NCI-H1436 treated with DMSO at 0.1 percent for 48 hours (cell line): ENCODE measurements at places on chromosomes 12 and 14.

DNA sequence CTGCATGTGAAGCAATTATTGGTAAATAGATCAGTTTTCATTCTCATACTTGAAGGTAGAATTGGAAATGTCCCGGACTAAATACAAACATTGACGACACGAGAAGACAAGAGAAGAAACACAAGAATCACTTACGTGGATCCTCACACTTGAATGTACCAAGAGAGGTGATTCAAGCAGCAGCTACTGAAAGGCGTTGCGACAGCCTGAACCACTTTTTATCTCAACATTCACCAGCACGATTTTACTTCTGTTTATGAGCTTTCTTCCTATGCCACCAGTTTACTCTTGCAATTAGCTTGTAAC lies 3.6 kb upstream of the FZD10 start:
- DNase-seq = no peak

GRCh38 chr12:66539431-66539830 lies 139.4 kb downstream of the GRIP1 start:
- DNase-seq = no peak

- peak; percentile 4 for DNase-seq
These were observed 95.2 kb upstream of the PCED1B start for GRCh38 chr12:46983959-46984841.

GRCh38 chr12:13371797-13372196 lies 175.3 kb downstream of the EMP1 start:
- no peak for DNase-seq

DNA sequence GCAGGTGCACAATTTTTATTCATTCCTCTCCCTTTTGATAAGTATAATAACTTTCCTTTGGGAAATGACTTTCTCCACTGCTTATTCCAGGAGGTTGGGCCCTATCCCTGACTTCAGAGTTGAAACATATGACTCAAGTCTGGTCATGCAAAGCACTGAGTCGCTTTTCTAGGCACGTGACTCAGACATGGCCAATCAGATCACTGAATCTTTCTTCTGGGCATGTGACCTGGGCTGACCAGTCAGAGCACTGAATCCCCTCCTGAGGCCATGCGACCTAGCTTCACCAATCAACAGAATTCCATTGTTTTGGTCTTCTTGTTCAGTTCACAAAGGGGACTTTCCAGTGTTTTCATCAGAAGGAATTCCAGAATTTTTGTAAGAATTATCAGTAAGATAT lies 377.1 kb upstream of the KITLG start:
- no peak for DNase-seq

DNA sequence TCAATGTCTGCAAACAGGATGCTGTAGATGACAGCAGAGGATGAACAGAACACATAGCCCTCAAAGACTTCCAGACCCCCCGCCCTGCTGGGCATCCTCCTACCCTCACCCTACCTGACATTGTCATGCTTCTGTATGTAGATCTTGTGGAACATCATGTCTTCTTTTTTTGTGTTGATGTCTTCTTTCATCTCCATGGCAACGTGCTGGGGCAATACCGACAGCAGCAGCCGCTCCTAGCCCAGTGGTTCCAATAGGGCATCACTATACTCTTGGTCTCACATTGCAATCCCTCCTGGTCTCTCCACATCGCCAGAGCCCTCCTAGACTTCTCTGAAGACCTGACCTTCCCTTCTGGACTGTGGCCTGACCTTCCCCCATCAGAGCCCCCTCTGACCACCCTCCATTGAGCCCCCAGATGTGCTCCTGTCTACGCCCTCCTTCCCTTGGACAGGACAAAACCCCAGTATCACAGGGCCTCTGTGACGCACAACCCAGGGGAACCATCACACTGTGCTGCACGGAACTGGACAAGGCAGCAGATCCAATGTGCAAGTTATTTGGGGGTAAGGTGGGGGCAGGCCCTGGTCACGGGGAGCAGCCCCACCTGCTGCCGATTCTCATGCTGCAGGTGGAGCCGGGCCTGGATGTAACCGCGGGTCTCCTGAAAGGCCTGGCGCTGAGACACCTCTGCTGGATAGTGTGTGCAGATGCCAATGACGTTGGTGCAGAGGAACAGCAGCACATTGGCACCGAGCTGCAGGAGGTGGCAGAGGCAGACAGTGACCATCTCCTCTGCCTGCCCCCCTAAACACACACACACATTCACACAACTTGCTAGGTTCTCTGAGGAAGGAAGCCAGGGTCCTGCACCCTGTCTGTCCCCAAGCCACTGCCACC lies 11.1 kb downstream of the ADCY6 start:
- DNase-seq = no peak

GRCh38 chr14:90726656-90727055 lies 89.6 kb downstream of the TTC7B start:
- no peak for DNase-seq

- no peak for DNase-seq
These were observed 1.1 kb upstream of the HDAC7 start for GRCh38 chr12:47820631-47821345.

DNA sequence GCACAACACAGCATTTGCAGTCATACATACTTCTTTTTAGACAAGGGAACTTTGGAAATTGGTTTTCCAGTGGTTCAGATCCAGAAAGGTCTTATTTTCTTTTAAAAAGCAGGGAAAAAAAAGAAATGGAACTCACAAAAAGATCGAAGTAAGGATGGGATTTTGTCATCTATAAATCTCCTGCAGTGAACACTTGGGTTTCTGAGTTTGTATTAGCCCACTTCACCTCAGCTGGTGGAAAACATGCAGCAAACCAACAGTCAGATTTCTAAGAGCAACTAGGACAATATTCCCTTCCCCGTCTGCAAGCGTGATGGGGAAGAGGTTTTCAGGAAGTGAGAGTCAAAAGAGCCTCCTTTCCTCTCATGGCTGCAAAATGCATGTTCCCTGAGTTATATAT lies 4.6 kb downstream of the MYF5 start:
- no peak for DNase-seq

- DNase-seq = no peak
These were observed 19.8 kb upstream of the KCNH3 start for GRCh38 chr12:49518914-49519573.

DNA sequence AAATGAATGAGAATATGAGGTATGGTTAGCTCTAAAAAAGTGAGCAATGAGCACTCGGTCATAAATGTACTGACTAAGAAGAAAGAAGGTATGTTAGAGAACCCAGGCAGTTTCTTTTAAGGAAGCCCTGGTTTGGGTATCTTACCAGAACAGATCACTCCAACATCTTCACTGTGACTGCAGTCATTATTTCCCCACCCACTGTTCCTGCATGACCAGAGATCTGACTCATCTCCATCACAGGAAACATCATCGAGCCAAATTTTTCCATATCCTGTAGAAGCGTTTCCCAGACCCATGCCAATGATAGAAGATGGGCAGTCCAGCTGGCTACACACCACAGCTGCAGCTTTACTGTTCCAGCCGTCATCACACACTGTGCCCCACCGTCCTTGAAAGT lies 48.0 kb downstream of the CD163L1 start:
- DNase-seq = no peak

DNA sequence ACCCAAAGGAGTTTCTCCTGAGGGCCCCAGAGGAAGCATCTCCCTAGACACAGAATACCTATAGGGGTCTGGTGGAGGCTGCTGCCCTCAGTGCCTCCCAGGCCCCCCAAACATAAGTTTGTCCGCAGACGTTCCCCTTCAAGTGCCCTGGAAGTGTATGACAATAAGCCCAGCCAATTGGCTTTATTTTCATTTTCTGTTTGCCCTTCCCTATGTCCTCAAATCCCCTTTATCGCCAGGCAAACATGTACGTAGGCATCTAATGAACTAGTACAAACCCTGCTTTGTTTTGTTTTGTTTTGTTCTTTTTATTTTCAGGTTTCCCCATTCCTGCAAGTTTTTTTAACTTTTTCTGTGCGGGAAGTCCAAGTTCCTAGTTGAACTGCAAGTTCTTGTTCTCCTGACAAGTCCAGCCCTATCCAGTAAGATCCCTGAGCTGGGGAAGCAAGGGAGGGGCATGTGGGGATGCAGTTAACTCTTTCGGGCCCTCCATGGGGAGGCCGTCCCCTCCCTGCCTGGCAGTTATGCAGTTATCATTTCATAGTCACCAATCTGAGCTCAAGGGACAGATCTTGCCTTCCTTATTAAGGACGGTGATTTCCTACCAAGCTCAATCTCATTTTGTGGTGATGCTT lies 141.9 kb downstream of the KCNA5 start:
- no peak for DNase-seq

DNA sequence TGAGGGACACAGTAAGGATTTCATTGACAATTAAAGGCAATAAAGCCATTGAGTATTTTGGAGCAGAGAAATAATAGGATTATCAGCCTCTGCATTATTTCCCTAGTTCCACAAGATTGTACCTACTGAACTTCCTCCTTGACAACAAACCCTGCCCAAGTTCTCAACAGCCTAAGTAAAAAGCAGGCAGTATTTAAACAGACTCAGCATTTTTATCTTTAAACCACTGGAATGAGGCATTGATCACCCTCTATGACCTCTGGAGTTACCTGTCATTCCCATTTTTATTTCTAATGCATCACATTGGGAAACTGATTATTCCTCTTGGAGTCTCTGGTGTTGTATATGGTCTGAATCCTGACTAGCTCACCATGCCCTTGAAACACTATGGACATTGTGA lies 570.6 kb upstream of the STXBP6 start:
- no peak for DNase-seq

- no peak for DNase-seq
These were observed 4.1 kb downstream of the CKB start for GRCh38 chr14:103518422-103519042.

GRCh38 chr12:47862167-47862750 lies 42.5 kb downstream of the VDR start:
- no peak for DNase-seq

GRCh38 chr14:69428289-69428998 lies 30.0 kb downstream of the SLC39A9 start:
- no peak for DNase-seq

GRCh38 chr12:56188131-56188777 lies 1.0 kb downstream of the SMARCC2 start:
- DNase-seq = no peak

DNA sequence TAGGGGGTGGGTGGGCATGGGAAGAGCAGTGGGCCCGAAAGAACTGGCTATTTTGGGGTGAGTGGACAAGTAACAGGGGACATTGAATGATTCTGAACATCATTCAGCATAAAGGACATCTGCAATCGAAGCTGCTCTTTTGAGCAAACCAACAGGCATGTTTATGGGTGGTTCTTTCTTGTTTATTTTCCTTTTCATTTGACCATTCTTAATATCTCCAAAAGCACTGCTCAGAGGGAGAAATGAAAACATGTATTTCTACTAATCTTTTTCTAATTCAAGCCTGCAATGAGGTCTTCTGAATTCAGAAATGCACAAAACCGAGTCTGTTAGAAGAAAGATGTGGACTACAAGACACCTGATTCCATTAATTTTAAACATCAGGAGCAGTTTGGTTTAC lies 54.0 kb downstream of the NUAK1 start:
- DNase-seq = no peak

GRCh38 chr14:59918824-59919569 lies 947 bp upstream of the LRRC9 start:
- DNase-seq = no peak

DNA sequence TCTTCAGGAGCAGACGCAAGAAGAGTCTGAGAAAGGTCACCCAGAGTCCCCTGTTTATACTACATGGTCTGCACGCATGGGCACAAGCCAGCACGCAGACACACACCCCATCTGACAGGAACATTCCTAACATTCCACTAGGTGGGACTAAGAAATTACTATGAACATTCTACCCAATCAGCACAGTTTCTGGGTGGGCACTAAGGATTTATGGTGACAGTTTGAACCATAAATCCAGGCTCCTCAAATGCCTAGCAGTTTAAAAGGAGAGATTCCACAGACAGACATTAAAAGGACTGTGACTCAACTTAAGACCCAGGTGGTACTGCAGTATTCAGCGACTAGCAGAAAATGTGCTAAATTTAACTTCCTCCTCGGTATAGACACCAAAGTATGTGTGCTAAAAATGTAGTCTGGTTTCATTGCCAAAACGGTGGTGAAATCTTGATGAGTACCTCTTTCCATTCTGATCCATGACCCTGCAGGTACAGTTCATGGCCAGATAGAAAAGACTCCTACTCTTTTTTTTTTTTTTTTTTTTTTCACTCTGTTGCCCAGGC lies 16.2 kb downstream of the ABHD4 start:
- DNase-seq = no peak

DNA sequence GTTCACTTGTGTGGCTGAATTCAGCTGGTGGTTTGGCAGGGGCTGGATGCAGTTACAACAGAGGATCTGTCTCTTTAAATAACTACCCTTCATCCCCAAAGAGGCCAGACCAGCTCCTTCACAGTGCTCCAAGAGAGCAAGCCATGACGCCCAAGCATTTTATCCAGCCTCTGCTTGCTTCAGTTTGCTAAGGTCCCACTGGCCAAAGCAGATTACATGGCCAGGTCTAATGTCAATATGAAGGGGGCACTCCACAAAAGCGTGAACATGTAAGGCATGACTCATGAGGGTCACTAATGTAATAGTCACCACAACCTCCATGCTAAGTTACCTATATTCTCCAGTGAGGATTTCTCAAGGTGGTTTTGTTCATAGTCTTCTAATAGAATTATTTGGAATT lies 62.9 kb downstream of the MARK3 start:
- DNase-seq = no peak

GRCh38 chr12:49212572-49212971 lies 23.7 kb upstream of the TUBA1A start:
- DNase-seq = no peak

DNA sequence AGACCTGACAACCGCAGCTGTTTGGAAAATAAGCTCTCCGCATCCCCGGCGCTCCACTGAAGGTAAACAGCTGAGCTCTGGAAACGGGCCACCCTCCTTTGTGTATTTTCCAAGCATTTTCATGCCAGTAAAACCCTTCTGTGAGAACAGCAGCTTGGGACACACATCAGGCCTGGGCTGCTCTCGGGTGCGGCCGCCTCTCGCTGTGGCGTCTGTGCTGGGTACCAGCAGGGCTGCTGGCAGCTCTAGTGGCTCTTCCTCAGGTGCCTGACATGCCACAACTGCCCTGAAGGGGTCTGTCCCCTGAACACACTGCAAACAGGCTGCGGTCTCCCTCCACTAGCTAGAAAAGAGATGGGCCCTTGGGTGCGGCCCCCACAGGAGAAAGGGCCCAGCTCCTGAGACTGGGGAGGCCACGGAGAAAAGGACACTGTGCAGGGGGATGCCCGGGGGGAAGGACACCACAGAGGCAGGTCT lies 96.3 kb downstream of the ITPK1 start:
- no peak for DNase-seq

DNA sequence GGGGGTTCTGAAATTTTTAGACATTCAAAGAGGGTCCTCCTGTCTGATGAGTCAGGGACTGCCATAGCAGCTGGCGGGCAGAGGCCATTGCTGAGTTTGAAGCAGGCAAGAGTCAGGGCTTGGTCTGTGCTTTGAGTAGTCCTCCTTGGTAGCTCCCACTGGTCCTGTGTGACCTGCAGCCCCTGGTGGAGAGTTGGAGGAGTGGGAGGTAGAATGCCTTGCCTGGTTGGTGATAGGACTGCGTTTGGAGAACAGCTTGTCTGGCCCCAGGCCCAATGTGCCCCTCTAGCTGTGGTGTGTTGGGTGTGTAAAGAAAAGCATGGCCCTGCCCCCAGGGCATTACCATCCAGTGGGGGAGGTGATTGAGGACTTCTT lies 116.7 kb downstream of the BEGAIN start:
- no peak for DNase-seq

GRCh38 chr12:41254004-41254914 lies 66.1 kb downstream of the PDZRN4 start:
- DNase-seq = no peak

GRCh38 chr14:99035712-99036610 lies 236.0 kb downstream of the BCL11B start:
- no peak for DNase-seq
